Stimulated activated CD8-positive, alpha-beta memory T cell treated with anti-CD3 and anti-CD28 coated beads, Interleukin-12 subunit alpha, Interleukin-12 subunit beta, amount 100 ng/mL, for 4 hours (primary cell): ENCODE measurements at places on chromosomes 11 and 22.

DNA sequence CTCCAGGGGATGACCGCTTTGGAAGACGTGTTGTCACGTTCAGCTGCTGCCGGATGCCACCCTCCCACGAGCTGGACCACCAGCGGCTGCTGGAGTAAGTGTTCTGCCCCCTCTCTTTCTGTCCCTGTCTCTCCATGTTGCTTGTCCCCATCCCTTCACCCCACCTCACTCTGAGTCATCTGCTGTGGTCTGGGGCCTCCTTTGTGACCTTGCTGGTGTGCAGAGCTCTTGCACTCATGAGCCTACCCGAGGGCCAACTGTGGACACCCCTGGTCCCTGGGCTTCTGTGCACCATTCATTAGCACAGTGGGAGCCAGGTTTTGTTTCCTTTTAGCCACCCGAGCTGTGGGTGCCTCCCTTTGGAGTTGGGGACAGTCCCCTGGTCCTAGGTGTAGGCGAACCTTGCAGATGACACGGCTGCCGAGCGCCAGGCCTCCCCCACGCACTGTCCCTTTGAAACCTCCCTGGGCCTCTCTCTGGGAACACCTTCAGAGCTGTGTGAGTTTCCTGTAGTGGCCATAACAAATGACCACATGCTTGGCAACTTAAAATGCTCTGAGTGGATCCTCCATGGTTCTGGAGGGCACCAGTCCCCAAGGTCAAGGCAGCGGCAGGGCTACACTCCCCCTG lies 49.8 kb downstream of the ARHGAP8 start:
- no peak for DNase-seq

DNA sequence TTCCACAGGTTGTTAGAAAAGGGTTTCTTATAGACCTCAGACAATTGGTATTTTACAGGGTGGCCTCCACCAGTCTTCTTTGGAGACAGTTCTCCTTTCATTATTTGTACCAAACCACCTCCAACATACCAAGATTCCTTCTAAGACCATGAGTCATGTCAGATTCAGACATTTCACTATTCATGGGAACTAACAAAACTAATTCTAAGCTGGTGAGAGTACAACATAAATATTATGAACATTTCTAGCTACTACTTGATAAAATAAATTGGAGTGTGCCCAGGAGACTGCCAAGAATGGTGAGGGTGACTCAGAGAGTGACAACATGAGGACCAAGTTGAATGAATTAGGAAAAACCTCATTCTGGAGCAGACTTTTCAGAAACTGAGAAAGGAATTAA lies 494.6 kb upstream of the LRRC4C start:
- no peak for DNase-seq

- no peak for DNase-seq
These were observed 539.5 kb upstream of the LUZP2 start for GRCh38 chr11:23957314-23957713.

GRCh38 chr22:28830441-28830840 lies 30.1 kb upstream of the XBP1 start:
- DNase-seq: no peak

- peak; percentile 78 for DNase-seq
These were observed 6.7 kb downstream of the CENPM start for GRCh38 chr22:41939981-41940831.

DNA sequence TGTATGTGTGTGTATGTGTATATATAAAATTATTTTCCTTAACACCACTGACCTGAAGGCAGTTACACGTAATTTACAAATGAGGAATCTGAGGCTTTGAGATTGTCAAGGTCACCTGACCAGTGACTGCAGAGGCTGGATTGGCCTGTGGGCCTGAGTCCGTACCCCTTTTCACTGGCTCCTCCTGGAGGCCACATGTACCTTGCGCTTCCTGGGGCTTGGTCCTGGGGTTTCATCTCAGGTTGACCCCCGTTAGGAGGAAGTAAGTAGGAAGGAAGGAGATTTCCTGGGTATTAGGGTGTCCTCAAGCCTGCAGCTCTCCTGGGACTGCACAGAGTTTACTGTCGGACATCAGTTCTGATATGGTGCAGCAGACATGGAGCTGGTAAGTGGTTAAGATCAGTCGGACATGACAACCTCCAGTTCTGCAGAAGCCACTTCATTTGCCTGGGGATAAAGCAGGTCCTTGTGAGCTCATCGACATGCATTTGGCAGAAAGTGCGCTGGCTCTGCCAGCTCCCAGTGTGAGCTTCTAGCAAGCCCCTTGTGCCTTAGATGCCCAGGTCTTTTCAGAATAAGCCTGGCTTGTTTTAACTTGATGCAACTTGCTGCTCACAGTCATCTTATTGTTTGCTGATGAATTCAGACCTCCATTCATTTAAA lies 36.6 kb downstream of the ST3GAL4 start:
- no peak for DNase-seq

DNA sequence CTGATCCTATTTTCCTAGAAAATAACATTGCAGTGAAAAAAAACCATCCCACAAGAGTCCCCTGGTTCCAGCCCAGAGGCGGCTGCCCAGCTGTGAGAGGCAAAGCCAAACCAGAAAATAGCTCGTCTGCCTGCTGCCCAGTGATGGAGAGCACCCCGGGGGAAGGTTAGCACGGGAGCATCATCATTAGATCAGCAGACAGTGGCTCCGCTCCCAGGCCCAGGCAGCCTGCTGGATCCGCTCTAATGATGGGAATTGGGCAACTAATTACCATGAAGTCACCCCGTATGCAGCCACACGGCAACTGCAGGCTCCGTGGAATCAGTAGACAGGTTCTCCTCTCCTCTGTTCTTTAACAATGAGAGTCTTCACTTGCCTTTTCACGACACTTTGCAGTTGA lies 17.1 kb upstream of the B3GAT1 start:
- no peak for DNase-seq

GRCh38 chr22:39474351-39475111 lies 17.7 kb downstream of the MGAT3 start:
- no peak for DNase-seq

DNA sequence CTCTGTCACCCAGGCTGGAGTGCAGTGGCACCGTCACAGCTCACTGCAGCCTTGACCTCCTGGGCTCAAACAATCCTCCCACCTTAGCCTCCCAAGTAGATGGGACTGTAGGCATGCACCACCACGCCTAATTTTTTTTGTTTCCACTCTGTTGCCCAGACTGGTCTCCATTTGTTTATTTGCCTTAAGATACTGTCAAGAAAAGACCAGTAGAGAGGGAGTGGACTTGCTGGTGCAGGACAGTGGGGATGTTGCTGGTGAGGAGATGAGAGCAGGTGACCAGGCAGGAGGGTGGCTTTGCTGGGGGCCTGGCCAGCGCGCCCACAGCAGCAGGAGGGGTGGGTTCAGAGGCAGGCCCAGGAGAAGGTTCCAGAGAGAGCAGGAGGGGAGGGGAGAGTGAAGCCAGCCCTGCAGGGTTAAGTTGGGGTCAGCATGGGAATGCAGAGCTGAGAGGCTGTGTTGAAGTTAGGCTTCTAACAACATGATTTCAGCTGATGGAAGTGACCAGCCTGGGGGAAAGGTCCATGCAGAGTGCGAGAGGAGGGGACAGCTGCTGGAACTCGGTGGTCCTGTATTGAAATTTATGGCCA lies 35.8 kb downstream of the NADSYN1 start:
- DNase-seq: no peak

- DNase-seq: no peak
These were observed 9.5 kb downstream of the PPARA start for GRCh38 chr22:46159777-46160176.

DNA sequence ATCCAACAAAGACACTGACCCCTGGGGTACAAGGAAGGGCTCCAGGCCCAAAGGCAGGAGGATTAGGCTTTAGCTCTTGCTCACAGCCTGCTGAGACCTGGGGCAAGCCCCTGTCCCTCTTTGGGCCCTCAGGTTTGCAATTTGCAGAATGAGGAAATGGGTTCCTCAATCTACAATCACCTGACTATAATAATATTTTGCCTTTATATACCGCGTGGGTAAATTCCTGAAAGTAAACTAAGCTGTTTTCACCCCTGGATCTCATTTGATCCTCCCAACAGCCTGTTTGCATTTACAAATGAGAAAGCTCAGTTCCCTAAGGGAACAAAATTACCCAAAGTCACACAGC lies 797 bp downstream of the STARD10 start:
- DNase-seq: no peak

- no peak for DNase-seq
These were observed 35.4 kb downstream of the MCHR1 start for GRCh38 chr22:40714499-40715337.

DNA sequence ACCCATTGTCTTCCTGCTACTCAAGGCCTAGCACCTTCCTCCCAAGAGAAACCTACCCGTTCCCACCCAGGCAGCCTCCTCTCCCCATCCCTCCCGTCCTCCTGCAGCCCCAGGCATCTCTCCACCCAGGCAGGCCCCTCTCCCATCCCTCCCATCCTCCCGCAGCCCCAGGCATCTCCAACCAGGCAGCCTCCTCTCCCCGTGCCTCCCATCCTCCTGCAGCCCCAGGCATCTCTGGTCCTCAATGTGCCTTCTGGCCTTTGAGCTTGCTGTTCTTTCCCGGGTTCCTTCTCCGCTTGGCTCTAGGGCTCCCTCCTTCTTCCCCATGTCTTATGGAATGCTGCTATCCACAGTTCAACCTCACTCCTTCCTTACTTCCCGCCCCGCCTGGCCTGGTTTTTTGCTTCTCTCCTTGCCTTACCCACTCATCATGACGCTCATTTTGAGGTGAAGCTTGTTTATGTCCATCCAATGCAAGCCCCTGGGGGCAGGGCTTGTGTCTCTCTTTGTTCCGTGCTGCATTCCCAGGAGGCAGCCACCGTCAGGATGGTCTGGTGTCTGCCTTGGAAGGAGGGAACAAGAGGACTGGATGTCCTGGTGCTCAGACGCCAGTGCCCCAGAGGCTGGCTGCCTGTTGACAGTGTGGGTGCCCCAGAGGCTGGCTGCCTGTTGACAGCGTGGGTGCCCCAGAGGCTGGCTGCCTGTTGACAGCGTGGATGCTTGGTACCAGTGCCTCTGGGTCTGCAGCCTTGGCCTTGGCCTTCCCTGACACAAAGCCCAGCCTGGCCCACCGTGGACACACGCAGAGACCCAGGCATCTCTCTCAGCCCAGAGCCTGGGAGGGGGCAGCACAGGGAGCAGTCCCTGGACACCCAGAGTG lies 815.7 kb downstream of the BRD1 start:
- no peak for DNase-seq

DNA sequence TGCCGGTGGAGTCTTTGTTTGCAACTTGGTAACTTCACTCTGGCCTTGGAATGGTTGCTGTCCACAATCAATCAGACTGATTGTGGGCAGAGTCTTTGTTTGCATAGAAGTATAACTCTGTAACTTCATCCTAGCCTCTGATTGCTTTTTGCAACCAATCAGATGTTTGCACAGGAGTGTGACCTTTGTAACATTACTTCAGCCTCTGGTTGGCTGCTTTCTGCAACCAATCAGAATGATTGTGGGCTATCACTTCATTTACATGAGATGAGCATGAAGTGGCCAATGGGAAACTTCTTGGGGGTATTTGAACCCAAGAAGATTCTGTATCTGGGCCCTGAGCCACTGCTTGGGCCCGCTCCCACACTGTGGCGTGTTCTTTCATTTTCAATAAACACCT lies 79.6 kb upstream of the CLDN5 start:
- no peak for DNase-seq

DNA sequence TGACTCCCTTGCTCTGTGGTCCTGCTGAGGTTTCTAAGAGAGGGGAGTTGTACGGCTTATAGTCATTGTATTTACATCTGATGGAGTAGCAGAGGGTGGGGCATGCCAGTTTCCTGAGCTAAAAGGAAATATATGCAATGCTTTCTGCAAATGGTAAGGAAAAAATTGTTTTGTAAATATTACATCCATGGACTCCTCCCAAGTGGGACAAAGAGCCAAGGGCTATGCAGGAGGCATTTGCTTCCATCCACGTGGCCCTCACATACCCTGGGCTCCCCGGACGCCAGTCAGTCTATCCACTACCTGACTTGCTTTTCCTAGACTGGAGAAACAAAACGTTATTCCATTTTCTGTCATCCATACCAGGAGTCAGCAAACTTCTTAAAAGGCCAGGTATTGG lies 59.7 kb upstream of the PITPNB start:
- no peak for DNase-seq

DNA sequence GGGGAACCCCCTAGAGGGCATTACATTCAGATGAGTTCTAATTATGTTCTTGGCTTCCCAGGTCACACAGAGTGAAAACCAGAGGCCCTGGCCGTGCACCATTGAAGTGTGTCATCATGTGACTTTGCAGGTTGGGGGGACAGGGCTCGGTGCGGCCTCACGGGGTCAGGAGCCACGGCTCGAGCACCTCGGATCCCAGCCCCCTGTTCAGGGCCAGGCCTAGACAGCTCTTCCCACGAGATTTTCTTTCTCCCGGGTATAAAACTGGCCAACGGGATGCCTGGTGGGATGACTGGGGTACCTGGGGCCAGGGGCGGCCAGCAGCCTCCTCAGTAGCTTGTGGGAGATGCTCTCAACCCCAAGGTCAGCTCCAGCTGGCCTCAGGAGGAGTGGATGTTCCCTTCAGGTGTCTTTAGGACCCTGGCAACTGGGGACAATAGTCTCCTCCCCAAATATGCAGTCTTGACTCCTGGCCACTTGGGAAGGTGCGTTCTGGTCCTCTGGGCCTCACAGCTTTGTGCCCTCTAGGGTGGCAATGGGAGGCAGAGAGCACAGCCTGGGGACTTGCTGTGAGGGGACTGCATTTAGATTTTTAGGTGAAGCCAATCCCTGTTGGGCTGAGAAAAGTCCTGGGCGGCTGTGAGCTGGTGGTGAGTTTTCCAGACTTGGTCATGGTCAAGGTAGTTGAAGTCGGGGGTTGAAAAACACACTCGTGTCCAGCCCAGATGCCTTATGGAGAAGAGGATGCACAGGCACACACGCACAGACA lies 95.6 kb downstream of the KCNQ1 start:
- no peak for DNase-seq

DNA sequence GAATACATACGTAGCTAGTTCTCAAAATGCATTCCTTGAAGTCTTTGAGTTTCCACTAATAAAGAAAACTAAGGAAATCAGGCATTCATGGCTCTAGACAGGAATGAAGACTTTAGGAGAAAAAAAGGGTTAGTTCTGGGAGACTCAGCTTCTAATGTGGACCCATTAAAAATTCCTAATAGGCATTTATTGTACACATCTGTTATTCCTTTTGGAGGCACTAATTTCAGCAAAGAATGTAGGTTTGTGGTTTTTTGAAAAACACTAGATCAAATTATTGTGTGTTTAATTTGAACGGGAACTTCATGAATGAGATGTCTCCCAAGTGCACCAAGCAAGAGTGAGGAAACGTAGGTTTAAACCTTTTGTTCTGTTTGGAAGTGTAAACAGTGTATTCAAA lies 42.7 kb downstream of the PARVA start:
- DNase-seq: no peak

DNA sequence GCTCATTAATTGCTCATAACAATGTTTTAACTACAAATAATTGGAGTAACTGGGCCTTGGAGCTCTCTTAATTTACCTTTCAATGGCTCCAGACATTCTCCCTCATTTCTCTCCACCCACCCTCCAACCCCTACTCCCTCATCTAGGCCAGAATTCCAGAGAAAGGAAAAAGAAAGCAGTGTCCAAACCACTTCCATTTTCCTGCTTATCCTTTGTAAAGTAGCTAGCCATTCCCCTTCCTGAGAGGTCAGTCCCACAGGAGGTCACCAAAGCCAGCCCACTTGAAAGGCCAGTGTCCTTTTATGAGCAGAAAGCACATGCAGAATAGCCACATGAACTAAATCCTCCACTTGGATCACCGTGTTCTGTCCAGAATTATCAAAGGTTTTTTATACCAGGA lies 404.8 kb upstream of the FAT3 start:
- DNase-seq: no peak
